ENCODE measurements at places on chromosomes 7 and 10. TPM values are rescaled to one million over a fixed set of nuclear protein-coding genes. Genes with fewer than 3 reads are reported as not detected.

Gene DTX2
- total RNA-seq: 57.9 TPM

DNA sequence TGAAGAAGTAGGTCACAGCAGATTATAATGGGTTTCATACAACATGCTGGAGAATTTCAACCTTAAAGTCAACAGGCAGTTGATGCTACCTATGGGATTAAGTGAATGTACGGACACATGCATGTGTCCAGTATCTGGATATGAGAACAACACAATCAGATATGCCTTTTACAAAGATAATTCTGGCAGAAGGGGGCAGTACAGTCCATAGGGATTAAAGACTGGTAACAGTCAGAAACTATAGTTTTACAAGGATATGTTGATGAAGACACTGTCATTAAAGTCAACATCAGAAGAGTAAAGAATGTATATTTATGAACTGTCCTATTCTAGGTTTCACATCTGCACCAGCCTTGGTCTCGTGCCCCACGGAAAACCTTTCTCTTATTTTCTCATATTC lies 41.5 kb downstream of the ANKMY2 start:
- no peak for DNase-seq

Gene LDB3
- total RNA-seq: 4.3 TPM

Gene KRIT1
- 34.6 TPM for total RNA-seq

DNA sequence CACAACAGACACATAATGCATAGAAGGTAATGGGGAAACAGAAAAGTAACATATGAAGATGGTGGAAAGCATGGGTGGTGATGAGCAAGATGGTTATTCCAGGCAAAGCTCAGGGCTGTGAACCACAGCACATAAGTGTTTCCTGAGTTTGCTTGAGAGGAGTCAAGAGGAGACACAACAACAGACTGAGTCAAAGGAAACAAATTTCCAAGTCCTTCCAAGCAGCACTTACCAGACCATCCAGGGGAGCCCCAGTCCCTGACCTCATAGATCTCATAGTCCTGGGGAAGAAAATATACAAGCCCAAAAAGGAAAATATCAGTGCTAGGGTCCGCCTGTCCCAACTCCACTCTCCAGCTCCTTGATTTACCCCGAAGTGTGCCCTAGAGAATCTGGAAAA lies 216.6 kb upstream of the FZD1 start:
- DNase-seq: no peak

GRCh38 chr10:43198682-43199005 lies 60.4 kb downstream of the CSGALNACT2 start:
- no peak for DNase-seq

GRCh38 chr10:17427201-17427600 lies 27.2 kb downstream of the ST8SIA6 start:
- no peak for DNase-seq

- DNase-seq: no peak
Measured at GRCh38 chr10:13894412-13895093, 307.8 kb downstream of the PRPF18 start.

DNA sequence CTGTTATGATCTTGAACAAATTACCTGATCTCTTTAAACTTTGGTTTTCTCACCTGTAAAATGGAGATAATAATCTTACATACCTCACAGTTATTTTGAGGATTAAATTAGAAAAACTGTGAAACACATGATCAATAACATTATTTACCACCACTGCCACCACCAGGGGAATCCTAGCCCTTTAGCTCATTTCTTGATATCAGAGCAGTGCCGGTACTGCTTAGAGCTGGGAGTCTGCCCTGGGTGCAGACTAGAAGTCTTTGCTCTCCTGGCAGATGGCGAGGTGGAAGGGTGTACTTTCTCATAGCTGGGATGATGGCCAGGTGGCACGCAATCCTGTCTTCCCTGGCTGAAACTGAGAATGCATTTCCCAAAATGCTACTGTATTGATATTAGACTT lies 12.7 kb upstream of the EFCAB10 start:
- no peak for DNase-seq

GRCh38 chr10:132104062-132104461 lies 38.3 kb downstream of the JAKMIP3 start:
- DNase-seq: no peak

All from left colon (tissue), 2 donors.